ENCODE measurements at places on chromosomes 4 and X.

- no peak for DNase-seq
Measured at GRCh38 chrX:153642655-153643430, 4.2 kb upstream of the DUSP9 start.

GRCh38 chr4:185761352-185762235, 50.4 kb downstream of the SORBS2 start:
- DNase-seq = no peak

GRCh38 chr4:147717878-147718277, 14.0 kb upstream of the ARHGAP10 start:
- DNase-seq = no peak

DNA sequence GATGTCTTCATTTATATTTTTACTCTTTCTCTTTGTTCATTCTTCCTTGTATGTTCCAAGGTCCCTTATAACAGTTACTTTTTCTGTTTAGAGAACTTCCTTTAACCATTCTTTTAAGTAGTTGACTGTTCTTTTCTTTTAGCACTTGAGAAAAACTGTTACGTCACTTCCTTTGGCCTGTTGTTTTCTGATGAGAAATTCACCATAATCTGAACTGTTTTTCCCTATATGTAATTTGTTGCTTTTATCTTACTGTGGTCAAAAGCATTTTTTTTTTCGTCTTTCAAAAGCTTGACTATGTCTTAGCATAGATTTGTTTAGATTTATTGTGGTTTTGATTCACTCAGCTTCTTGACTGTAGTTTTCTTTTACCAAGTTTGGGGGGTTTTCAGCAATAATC, 1660.3 kb upstream of the PCDH10 start:
- DNase-seq = no peak

DNA sequence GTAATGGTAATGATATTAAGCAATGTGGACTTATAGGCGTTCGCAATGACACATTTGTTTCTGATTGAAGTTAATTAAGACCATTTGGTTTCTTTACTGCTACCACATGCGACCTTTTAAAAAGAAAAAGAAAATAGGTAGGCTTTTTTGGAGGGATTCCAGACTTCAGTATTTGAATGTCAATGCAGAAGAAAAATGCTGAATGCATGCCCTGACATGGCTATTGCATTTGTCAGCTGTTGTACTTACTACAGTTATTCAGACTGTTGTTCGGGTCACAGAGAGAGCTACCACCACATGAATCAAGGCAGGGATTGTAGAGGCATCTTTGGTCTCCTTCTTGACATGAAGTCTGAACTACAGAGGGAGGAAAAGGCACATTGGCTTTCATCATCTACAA, 163.7 kb downstream of the CORIN start:
- no peak for DNase-seq

GRCh38 chrX:1041091-1041490, 171.4 kb downstream of the CRLF2 start:
- DNase-seq = no peak

DNA sequence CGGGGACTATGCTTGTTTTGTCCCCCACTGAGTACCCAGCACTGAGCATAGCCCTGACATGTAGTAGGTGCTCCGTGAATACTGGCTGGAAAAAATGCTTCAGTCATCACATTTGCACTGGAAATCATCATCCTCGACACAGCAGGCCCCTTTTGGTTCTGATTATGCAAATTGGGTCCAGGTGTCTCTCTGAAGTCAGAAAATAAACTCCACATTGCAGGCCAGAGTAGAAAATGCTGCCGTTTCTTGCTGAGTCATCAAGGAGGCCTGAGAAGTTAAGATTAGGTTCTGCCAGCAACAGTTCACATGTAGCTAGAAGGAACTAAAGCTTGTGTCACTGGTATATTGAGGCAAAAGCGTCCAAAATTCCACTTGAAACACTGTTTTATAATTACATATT, 15.0 kb upstream of the STK32B start:
- no peak for DNase-seq

- DNase-seq = no peak
Measured at GRCh38 chr4:77332696-77333270, 175.8 kb downstream of the CCNG2 start.

DNA sequence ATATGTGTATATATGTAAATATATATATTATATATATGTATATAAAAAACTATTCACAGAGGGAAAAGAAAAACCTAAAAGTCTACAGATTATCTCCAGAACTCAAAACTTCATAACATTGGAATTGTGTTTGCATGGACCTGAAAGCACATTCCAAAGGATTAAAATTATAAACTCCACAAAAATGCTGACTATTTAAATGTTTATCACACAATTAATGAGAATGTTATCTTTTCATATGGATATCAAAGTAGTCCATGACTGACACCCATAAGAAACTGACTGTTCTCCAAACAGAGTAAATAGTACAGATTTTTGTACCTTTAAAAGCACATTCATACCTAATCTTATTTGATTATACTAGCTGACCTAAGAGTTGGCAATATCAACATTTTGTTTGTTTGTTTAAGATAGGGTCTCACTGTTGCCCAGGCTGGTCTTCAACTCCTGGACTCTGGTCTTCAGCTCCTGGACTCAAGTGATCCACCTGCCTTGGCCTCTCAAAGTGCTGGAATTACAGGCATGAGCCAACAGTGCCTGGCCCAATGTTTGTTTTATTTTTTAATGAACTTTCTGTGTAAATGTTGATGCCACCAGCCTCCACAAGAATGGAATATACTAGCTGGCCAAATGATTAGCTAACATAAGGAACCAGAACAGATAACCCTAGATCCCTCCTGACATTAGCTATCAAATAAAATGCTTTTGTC, 50.0 kb downstream of the SLC39A8 start:
- DNase-seq = no peak

GRCh38 chr4:165011403-165011802, 20.4 kb upstream of the TRIM60 start:
- no peak for DNase-seq

- no peak for DNase-seq
Measured at GRCh38 chr4:173899813-173900212, 369.8 kb upstream of the HAND2 start.
